Stimulated activated CD4-positive, alpha-beta T cell treated with anti-CD3 and anti-CD28 coated beads, Interleukin-2, amount 100 ng/mL, for 48 hours (primary cell): ENCODE measurements at places on chromosomes 3 and 15.
A peak's percentile ranks its signal among the peaks of the same experiment; 100 is the strongest.

GRCh38 chr3:99865321-99865720, 47.7 kb downstream of the CMSS1 start:
- DNase-seq = no peak

DNA sequence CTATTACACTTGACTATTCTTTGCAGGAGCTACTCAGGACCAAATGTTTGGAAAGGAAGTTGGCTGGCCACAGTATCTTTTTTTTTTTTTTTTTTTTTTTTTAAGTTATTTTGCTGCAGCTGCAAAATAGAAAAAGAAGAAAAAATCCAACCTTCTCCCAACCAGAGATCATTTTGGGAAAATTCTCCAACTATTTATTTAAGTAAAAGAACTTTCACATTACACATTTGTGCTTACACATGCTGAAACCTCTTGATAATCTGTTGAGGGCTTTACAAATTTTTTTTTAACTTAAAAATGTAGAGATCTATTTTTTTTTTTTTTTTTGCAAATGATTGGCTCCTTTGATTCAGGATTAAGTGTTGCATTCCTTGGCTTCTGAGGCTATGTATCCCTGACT, 148.0 kb downstream of the POLR2M start:
- DNase-seq = no peak

GRCh38 chr15:42491539-42492225, 741 bp upstream of the ZNF106 start:
- no peak for DNase-seq

- no peak for DNase-seq
Measured at GRCh38 chr15:78282324-78282723, 17.1 kb downstream of the SKIC8 start.

DNA sequence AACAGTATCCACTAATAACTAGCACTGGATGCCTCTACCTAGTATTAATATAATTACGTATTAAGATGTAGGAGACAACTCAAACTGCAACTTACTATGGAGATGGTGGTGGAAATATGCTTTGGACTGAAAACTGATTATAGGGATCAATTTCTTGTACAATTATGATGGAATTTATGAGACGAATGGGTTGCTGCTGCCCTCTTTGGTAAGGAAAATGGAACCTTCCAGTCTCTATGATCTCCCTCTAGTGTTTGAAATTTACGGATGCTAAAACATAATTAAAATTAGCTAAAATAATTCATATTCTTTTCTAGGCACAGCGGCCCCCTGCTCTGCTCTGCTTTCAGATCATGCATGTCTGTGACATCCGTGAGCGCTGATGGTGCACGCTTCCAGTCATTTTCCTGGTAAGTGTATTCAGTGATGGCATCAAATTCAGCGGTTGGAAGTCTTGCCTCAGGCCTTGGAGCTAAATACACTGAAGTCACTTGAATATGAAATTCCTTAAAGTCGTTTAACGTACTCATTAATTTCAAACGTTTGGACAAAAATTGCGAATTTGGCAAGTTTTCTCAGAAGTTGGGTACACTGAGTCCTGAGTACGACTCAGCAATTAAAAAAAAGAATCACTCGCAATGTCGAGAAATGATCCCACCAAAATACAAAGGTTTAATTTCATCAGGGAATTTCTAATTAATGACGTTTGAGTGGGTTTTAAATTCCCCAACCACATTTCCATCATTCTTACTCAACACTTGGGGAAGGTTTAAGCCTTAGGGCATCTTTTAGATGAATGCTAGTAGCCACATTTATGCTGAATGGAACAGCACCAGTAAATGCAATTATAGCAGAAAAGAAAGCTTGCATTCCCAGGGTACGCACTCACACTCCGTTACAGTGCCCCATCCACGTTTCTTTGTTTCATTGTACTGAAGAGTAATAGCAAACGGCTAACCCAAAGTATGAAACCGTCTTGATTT, 132.6 kb downstream of the NR2F2 start:
- no peak for DNase-seq

GRCh38 chr3:152524198-152525140, 255.7 kb downstream of the MBNL1 start:
- DNase-seq = peak; percentile 49

GRCh38 chr3:136979684-136980083, 21.9 kb downstream of the IL20RB start:
- no peak for DNase-seq

DNA sequence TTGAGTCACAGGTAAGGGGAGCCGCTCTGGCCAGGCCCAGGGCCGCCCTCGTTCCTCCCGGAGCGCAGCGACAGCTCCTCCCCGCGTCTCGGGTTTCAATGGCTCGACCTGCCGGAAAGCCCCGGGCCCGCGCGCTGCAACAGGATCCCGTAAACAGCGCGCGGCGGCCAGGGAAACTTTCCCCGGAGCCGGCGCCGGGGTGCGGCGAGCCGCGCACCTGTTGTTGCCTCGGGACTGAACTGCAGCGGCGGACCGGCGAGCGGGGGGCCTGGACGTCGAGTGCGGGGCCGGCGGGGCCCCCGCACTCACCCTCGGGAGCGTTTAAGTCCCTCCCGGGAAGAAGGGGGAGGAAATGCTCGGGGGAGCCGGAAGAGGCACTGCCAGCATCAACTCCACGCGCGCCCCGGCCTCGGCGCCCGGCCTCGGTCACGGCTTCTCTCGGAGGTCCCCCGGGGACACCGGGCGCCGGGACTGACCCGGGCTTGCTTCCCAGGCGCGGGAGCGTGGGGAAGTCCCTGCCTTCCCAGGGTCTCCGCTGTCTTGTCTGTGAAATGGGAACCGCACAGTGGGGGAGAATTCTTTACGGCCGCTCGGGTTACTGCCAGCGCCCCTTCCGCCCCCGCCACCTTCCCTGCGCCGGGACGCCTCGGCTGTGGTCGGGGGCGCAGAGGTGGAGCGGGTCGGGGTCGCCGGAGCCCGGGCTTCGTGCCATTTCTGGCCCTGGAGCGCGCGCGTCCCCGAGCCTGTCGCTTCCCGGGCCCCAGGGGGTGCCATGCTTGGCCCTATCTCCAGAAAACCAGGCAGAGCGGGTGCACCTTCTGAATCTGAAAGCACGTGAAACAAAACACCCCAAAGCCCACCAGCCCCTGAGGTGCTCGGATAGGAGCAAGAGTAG, 7.5 kb upstream of the PGPEP1L start:
- DNase-seq = peak; percentile 48

DNA sequence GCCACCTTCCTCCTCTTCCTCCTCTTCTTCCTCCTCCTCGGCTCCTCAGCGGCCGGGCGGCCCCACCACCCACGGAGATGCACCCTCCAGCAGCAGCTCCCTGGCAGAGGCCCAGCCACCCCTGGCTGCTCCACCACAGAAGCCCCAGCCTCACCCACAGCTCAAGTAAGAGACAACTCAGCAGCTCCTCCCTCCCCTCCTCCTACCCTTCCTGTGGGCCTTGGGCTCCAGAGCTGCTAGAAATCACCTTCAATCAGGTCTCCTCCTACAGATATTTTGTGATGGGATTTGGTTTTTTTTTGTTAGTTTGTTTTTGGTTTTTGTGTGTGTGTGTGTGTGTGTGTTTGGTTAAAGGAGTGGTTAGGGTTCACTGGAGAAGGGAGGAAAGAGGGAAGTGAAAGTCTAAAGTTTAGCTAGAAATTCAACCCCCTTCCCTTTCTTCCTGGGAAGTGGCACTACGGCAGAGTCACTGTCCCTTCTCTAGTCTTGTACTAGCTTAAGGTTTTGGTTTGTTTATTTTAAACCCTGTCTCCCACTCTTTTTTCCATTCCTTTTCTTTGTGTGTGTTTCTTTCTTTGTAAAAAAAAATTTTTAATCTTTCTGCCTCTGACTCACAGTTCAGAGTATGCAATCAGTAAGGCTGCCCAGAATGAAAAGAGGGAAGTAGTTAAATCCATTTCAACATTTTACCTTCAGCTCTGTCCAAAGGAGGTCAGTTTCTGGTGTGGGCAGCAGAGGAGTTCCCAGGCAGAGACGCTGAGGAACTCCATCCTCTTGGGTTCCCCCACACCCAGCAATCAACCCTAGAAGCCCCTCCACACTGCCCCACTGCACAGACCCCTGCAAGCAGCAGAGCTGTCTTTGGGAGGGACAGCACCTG, 29.0 kb upstream of the TIMP4 start:
- peak; percentile 72 for DNase-seq

DNA sequence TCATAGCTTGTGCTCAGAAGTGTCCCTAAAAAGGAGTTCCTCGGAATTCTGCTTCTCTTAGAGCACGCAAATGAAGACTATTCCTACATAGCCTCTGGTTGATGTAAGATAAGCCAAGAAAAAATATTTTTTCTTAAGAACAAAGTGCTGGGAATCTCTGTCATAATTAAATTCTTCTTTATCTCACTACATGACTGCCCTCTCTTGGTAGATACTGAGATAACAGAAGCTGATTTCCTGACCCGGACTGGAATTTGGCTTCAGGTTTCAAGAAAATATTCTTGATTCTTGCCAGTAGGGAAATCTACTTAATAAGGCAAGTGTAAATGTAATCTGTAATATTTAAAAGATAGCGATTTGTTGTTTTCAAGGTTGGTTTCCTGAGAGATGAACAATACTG, 31.3 kb upstream of the SETMAR start:
- no peak for DNase-seq

DNA sequence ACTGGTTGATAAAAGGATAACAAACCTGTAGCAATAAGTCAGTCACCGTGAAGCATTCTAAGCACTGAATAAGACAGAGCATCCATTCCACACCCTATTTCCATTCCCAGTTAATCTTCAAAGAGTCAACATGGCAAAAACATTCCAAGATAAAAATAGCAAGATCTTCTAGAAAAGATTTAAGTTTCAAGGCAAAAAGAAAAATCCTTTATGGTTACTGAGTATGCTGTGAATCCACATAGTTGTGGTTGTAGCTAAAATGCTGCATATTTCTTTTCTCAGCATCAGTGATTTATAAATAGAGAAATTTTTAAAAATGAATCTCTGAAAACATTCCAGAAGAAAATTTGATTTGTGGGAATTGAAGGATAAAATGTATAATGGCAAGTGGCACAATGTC, 21.1 kb downstream of the GAP43 start:
- no peak for DNase-seq

DNA sequence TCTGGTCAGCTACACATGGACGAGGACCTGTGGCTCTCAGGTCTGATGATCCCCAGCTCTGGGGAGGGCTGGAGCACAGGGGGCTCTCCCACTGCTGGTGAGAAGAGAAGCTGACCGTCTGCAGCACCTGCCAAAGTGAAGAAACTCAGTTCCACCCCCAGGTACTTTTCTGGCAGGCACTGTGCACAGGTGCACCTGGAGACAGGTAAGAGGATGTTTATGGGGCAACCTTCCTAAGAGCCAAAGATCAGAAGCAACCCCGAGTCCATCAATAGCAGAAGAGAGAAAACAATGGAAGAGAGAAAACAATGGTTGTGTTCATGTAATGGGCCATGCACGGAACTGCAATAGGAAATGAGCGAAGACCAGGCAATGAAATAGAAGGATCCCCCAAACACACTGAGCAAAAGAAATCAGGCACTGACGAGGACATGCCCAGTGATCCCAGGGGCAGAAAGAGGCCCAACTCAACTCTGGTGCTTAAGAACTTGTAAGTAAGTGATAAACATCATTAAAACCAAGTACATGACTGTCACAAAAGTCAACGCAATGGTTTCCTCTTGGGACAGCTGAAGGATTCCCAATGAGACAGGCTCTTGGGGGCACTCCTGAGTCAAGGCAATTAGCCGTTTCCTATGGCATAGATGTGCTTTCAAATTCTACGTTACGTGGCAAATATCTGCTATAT, 95.0 kb upstream of the ALDH1A3 start:
- DNase-seq = no peak

GRCh38 chr3:59374091-59374817, 324.4 kb upstream of the CFAP20DC start:
- DNase-seq = no peak

DNA sequence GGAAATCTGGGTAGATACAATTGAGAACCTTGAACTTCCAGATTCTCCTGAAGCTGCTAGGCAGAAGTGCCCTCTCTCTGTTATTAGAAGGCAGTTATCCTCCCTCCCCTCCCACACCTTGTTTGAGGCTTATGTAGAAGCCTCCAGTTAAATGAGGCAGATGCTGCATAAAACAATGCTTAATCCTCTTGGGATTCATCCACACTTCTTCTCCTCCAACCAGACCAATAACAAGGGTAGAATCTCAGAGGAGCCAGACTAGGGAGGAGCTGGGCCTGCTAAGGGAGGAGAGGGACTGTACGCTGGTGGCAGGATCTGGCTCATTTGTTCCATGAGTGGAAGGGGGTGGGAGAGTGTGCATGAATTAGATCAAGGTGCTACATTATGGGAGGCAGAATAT, 88.3 kb upstream of the PRR23C start:
- DNase-seq = no peak

- DNase-seq = no peak
Measured at GRCh38 chr3:23649448-23649847, 156.3 kb upstream of the UBE2E1 start.

DNA sequence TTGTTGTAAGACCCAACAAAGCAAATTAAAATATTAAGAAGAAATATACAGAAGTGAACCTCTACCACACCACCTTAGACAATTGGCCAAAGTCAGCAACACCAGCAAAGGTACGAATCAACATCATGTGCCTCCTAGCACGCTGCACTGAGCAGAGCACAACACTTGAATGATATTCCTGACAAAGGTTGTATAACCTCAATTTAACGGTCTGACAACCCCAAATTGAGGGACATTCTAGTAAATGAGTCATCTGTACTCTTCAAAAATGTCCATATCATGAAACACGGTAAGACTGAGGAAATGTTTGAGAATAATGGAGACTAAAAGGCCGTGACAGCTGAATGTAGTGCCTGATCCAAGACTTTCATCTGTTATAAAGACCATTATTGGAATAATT, 41.3 kb upstream of the TNFSF10 start:
- DNase-seq = no peak

GRCh38 chr3:149487598-149488197, 13.2 kb downstream of the TM4SF4 start:
- DNase-seq = peak; percentile 41

DNA sequence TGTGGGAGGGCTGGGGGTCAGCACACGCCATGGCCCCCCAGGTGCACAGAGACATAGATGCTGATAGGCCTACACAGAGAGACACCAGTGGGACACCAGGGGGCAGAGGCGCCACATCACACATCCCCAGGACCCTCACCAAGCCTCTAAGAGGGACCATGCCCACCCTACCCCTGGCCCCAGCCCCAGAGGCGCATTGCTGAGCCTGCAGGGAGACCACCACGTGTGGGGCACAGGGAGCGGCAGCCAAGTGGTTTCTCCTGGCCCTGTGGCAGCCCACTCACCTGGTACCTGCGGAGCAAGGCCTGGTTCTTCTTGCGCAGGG, 1.2 kb downstream of the CCDC9B start:
- DNase-seq = no peak

- DNase-seq = no peak
Measured at GRCh38 chr3:133535971-133536881, 37.3 kb upstream of the CDV3 start.

- DNase-seq = no peak
Measured at GRCh38 chr15:93332168-93332553, 243.2 kb upstream of the RGMA start.
